ENCODE measurements at places on chromosomes 7 and 10.

DNA sequence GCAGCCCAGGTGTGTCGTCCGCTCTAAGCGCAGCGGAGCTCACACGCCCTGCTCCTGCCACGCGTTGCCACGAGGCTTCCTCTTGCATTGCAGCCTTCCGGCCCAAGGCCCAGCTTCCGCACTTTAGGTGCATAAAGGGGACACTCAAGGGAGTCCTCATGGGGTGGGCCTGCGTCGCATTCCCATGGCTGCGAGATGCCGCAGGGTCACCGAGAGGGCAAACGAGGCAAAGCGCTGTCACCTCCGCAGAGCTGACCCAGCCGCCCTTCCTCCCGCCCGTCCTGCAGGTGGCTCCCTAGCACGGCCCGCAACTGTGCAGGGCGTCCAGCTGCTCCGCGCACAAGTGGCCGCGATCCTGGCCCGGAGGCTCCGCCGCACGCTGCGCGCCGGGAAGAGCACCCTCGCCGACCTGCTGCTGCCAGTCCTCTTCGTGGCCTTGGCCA is 283.5 kb downstream of the ABCA13 start:
- DNase-seq: peak; percentile 66

DNA sequence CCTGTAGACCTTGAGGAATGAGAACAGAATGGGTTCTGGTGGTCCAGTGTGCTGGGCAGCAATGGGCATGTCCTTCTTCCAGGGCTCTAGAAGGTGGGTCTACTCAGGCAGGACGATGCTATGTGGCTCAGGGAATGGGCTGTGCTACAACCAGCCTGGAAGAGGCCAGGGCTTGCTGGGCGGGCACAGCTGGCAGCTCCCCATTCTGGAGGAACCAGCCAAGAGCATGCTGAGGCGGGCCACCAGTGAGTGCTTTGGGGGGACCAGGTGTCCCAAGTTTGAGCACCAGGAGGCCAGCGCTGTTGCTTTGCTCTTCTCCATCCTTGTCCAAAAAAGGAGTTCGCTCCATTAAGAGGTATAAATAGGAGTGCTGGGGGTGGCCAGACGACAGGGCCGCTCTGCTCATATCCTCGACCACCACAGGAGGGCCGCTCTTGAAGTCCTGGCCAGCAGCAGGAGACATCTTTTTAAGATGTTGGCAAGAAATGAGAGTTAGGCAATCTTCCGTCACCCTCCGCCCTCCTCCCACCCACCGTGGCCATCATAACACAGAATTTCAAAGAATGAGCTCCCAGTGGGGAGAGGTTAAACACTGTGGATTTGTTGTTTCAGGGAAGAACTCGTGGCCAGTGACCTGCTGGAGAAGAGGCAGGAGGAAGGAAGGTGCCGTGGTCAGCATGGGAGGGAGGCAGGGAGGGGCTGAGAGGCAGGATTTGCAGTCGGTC is 141.3 kb downstream of the GRK5 start:
- no peak for DNase-seq

DNA sequence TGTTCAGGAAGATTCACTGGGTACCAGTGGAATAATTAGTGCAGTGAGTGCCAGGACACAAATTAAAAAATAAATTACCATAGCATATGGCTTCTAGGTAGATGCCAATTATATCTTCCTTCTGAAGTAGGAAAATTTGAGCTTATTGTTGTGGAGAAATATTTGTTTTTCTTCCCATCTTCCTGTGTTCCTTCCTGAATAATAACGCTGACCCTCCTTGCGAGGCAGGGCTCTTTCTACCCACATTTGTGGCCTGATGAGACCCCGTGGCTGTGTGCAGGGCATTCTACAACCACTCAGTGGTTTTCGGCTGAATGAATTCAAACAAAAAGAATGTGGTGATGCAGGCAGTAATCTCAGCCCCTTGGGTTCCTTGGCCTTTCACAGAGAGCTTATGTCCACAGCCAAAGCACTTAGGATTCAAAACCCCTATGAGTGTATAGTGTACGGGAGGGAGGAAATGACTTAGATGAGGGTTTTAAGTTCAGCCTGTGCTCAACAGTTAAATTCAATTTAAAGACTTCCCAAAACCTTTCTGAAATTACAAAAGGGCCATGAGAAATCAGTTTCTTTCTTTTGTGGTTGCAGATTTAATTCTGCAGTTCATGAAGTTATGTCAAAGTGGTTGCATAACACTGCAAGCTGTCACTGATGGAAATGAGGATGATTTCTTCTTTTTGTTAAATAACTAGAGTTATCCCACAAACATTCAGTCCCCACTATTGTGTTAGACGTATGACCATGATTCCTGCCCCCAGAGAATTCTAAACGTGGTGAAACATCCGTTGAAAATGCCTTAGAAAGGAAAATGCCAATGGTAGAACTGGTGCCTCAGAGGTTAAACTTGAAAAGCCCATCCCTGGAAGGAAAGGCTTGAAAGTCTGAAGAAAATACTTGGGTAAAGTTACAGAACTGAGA is 255.3 kb downstream of the FZD1 start:
- DNase-seq: no peak

DNA sequence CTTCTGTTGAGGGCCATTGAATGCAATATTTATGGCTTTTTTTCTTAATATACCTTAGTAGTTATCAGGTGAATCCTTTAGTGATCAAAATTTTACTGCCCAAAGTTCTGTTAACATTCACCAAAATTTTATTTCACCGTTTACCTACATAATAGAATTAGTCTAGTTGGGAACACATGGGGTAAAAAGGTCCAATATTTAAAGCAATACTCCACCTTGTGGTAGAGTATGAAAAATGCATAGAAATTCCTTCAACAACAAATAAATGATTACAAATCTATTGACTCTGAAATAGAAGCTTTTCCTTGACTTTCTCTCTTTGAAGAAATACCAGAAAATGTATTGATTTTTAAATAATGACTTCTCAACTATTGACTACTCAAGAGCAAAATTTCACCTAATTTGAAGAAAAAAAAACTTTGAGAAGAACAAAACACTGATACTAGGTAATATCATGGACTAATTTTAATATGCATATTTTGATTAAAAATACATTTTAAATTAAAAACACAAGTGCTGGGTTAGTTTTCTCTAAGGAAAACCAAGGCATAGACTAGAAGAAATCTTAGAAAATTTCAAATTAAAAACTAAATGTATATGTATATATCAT is 43.3 kb downstream of the POLR1F start:
- DNase-seq: peak; percentile 12

DNA sequence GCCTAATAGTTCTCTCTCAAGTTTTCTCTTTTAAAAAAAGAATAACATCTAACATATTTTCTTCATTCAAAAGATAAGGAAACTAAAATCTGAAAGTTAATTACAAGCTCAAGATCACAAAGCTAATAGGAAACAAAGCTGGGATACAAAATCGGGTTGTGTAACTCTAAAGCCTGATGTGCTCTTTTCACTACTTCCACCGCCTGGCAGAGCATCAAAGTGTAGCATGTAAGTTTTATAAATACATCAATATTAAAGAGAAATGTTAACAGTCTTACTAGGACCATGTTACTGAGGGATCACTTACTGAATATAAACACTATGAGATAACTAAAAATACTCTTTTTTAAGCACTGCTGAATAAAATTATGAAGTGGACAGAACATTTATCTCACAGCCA is 97.2 kb downstream of the KMT2C start:
- no peak for DNase-seq

Data from urothelium cell line (cell line).